Fibroblast of villous mesenchyme (primary cell): ENCODE measurements at places on chromosomes 11 and 22.

DNA sequence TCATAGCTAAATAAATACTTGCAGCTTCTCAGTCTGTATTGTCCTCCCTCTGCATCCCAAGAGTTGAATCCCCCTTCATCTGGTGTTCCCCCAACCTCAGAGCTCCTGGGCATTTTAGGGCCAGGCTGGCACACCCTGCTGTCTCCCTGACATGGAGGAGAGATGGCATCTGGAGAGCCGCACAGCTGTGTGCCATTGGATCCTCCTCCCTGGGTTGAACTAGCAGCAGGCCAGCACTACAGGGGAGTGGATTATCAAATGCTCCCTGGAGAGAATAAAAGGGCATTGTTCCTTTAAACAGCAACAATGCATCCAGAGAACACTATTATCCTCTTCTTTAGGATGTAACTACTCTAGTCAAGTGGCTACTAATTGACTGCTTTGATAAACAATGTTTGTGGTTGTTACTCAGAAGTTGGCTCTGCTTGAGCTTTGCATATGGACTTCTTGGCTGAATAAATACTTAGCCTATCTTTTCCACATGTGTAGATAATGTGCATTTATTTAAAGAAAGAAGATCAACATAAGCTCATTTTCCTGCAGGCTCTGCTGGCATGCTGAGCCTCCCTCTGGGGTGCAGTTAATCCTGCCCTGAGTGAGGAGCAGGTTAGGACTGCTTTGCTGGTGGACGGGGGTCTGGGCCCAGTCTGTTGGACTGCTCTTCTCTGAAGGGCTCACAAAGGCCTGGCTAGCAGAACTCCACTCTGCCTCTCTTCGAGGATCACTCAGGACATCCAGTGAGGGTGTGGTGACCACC lies 897.2 kb downstream of the TBC1D22A start:
- DNase-seq = no peak

GRCh38 chr11:13205486-13205885 lies 72.1 kb upstream of the BMAL1 start:
- no peak for DNase-seq

DNA sequence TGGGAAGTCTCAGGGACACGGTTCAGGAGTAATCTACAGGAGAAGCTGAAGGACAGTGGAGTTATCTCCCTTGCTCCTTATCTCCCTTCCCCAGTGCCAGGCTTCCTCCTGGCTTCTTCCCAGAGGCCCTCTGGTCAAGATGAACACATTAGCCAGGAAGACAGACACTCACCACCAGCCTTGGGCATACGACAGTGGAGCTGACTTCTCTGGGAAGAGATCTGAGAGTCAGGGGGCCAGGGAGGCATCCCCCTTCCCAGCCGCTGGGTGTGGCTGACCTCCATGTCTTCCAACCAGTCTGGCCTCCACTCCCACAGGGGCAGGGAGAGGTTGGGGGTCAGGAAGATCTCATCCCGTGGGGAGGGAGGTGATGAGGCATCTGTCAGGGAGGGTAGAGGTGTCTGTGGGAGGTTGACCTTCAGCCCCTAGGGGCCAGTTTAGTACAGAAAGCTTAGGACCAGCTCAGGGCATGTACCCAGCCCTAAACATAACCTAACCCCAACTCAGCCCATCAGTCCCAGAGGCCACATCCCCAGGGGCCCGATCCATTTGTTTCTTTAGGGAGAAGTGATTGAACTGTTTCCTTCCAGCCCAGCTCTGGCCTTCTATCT lies 12.7 kb downstream of the ROBO4 start:
- no peak for DNase-seq

DNA sequence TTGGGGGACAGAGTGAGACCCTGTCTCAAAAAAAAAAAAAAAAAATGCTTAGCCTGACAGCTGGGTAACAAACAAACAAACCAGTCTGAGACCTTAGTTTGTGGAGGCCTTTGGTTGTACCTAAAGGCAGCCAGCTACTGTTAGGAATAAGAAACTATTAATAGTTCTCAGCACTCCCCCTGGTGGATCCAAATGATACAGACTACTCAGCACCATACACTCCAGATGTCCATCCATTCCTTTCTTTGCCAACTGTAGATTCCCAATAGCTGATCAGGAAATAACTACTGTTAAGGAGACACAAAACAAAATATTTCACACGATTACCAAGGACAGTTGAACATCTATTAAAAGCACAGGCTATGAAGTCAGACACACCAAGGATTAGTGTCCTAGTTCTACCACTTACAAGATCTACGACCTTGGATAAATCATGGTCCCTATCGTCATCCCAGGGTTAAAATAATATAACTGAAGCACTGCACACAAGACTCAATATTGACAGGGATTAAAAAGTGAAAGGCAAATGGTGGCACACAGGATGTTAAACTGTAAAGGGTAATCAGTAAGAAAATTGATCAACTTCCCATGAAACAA lies 17.2 kb downstream of the CLDN25 start:
- DNase-seq = peak; percentile 42

GRCh38 chr11:35109827-35110226 lies 29.1 kb upstream of the CD44 start:
- no peak for DNase-seq

DNA sequence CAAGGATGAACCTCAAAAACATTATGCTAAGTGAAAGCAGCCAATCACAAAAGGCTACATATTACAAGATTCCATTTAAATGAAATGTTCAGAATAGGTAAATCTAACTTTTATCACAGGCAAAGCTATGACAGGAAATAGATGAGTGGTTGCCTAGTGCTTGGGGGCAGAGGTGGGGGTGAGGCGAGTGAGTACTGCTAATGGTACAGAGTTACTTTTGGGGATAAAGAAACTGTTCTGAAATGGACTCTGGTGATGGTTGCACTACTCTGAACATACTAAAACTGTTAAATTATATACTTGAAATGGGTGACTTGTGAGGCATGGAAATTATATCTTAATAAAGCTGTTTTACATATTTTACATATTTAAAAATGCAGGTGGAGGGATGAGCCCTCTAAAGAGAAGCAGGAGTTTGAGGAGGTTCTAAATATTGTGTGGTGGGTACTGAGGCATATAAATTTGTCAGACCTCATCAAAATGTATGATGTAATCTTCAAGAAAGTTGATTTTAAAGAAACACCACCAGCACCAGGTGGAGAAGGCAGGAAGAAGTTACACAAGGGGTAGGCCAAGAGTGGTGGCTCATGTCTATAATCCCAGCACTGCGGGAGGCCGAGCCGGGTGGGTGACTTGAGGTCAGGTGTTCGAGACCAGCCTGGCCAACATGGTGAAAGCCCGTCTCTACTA lies 3.6 kb downstream of the SLC43A1 start:
- no peak for DNase-seq

- no peak for DNase-seq
Measured at GRCh38 chr11:117923773-117924172, 5.4 kb downstream of the TMPRSS13 start.
